ENCODE measurements at places on chromosomes 4 and X. TPM values are rescaled to one million over a fixed set of nuclear protein-coding genes. Genes with fewer than 3 reads are reported as not detected.

Gene ZFP92
- polyA plus RNA-seq: 4.2 TPM

Gene SUPT20HL2
- polyA plus RNA-seq: not detected

Gene CAPN6
- polyA plus RNA-seq: 0.03 TPM

Gene CHST7
- 1.8 TPM for polyA plus RNA-seq

Gene DMRTC1
- 0.46 TPM for polyA plus RNA-seq

Gene CTAG1A
- polyA plus RNA-seq: not detected

Gene PDE5A
- polyA plus RNA-seq: 7.9 TPM

Gene CXCL3
- polyA plus RNA-seq: 0.64 TPM

Gene CRMP1
- 8.4 TPM for polyA plus RNA-seq

Gene PPP4R3C
- not detected for polyA plus RNA-seq

GRCh38 chr4:87978681-87979080 is 3.2 kb downstream of the SPP1 start:
- no peak for DNase-seq

GRCh38 chr4:152010710-152011079 is 249.9 kb upstream of the GATB start:
- no peak for DNase-seq

GRCh38 chrX:45524296-45524695 is 323.6 kb upstream of the DIPK2B start:
- DNase-seq: no peak

GRCh38 chr4:75511841-75512240 is 2.4 kb downstream of the RCHY1 start:
- no peak for DNase-seq

DNA sequence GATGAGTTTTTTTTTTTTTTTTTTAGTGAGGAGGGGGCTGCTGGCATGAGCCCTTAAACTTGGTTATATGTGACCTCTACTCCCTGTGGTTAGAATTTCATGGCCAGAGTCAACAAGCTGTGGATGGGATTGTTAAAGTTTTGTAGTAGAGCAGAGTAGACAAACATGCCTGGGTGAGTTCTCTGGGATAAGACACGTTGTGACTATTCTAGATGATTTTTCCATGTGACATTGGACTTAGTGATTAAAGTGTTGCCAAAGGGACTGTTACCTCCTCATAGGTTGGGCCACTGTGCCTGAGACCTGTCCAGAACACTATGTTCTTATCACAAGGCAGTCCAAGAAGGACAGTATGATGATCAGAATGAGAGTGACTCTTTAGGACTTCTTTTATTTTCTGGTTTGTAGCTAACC is 28.8 kb upstream of the ALB start:
- DNase-seq: no peak

DNA sequence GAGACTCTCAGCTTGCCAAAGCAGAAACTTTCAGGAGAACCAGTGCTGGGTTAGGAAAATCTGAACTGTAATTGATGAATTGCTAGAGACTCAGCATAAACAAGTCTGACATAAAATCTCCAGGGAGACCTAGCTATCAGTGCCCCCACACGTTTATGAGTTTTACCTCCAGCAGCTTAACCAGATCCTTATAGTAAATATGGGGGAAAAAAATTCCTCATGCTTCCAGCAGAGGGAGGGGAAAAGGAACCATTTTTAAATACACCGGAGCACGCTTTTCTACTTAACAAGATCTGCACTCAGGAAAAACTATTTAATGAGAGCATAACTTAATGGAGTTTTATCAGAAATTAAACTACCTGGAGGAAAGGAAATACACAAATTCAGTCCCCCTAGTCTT is 1040.7 kb upstream of the INTU start:
- no peak for DNase-seq

DNA sequence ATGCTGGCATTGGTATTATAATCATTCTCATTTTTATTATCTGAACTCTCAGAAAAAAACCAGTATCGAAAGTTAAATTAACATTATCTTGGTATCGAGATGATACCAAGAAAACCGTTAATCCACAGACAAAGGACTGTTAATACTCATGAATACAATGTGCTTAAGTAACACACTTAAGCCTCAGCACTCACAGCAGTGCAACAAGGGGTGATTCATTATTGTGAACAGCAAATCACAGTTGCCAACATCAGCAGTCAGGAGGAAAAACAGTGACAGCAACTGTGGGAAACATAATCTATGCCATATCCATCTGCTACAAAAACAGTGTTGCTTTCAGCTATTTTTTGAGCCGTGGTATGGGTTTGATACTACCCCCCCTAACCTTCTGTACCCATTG is 210.9 kb upstream of the ATOH1 start:
- DNase-seq: no peak

DNA sequence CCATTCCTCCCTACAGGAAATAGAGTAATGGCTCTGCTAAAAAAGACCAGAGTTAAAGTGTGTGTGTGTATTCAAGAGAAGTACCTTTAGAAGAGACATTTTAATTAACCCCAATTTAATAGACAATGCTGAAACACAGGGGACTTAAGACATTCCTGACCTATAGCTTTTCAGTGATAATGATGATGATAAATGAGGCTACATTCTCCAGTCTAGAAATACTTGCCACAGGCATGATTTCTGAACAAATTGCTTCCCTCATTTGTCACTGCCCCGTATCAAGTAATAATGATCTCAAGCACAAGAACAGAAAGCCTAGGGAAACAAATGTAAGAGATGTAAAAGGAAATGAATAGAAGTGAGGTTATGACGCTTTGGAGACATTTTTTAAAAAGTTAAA is 117.1 kb downstream of the UNC5C start:
- DNase-seq: no peak

DNA sequence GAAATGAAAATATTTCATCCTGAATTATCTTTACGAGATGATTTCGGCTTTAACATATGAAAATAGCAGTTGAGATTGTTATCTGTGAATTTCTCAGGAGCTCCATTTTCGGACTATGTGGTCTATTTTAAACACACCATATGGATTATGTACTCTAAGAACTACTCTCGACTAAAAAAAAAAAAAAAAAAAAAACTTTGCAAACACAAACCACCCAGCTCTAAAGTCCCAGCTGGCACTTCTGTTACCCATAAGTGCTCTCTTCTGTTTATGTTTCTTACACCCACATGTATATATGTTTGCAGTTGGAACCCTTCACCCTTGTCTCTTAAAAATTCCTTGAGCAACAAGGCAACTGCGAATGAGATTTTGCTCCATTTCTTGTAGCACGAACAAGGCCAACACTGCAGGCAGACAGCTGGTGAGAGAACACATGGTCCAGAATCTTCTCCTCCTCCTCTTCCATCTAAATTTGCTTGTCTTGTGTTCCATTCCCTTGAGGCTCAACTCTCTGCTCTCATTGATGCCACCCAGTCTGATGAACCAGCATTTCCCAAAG is 172.7 kb upstream of the HCCS start:
- no peak for DNase-seq

DNA sequence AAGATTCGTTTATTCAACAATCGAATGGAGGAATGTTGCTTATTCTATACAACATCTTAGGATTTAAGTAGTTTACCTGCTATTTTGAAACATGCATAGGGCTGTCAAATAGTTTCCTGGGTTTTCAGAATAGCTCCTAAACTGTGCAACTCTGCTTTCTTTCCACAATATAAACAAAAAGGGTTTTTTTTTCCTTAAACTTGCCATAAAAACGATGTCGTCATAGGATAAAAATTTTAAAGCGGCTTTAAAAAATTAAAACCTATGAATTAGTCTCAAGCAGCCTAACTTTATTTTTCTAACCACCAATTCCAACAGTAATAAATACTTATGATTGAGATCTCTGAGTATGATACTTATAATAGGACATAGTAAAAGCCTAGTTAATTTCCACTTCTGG is 21.6 kb upstream of the STIM2 start:
- no peak for DNase-seq

GRCh38 chr4:6309777-6310176 is 40.1 kb downstream of the WFS1 start:
- DNase-seq: no peak

DNA sequence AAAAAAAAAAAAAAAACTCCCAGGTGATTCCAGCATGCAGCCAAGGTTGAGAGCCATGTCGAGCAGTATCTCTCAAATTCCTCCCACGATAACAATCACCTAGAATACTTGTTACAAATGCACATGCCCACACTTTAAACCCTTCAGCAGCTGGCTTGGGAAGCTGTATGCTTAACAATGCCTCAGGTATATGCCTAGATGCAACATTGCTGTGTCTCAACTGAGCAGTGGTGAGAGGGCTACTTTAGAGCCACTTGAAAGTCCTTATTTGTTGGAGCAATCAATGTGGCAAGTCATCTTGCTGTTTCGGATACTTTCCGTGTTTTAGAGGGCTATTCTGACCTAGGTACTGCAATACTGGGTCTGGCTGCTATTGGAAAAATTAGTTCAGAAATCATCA is 487.4 kb downstream of the INPP4B start:
- DNase-seq: no peak

DNA sequence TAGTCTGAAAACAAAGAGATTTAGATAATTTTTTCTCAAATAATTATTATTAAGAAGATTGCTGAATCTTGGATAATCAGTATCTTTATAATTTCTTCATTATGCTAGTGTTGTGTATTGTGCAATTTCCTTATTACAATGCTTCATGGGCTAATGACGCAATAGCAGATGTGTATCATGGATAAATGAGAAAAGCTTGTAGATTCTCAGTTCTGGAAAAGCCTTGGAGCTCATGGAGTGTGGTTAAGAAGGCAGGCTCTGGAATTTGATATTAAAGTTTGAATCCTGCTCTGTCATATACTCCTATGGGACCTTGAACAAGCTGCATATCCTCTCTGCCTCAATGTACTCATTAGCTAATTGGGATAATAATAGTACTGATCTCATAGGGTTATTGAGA is 18.9 kb upstream of the CXCL8 start:
- DNase-seq: no peak

- peak; percentile 24 for DNase-seq
These were observed 1.6 kb downstream of the SH3RF1 start for GRCh38 chr4:169268951-169269760.

DNA sequence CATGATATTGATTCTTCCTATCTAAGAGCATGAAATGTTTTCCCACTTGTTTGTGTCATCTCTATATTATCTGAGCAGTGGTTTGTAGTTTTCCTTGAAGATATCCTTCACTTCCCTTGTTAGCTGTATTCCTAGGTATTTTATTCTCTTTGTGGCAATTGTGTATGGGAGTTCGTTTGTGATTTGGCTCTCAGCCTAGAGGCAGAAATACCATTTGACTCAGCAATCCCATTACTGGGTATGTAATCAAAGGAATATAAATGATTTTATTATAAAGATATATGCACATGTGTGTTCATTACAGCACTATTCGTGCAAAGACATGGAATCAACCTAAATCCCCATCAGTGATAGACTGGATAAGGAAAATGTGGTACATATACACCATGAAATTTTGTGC is 172.7 kb upstream of the IL15 start:
- DNase-seq: no peak

- DNase-seq: peak; percentile 36
These were observed 6.4 kb upstream of the FGG start for GRCh38 chr4:154618708-154619315.

DNA sequence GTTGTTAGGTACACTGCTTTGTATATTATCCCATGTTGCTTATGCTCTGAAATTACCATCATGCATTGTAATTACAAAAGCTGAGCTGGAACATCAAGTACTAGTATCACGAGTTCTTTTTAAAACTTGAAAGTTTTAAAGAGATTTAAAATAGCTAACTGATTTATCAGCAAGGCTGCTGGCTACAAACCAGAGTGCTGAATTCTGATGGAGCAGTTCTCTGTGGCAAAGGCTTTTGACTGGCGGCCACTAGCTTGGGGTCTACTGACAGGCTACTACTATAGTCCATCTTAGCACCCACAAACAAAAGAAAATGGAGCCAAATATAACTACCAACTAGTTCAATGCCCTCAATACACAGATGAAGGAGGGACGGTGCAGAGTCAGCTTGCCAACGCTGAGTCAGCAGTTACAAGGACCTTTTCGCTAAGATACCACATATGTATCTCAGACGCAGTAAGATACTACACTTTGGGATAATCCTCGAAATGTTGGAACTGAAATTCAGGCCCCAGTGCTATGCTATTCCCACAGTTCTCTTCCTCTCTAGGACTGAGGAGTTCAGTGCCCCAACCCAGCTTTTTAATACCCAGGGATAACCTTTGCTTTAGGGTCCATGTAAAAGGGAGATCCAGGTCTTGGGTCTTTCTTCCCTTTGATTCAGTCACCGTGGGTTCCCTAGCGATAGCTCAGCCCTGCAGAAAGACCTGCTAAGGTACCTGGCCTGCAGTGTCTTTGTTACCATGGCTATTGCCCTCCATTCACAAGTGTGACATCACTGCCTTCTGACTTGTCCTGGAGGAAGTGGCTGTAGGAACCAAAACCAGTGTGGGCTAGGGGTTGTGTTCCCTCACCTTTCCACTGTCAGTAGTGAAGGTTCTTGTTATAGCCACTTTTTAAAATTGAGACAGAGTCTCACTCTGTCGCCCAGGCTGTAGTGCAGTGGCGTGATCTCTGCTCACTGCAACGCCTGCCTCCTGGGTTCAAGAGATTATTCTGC is 22.8 kb downstream of the MFAP3L start:
- no peak for DNase-seq

- DNase-seq: no peak
These were observed 93.2 kb downstream of the FAM13A start for GRCh38 chr4:88963817-88964216.

GRCh38 chr4:138405934-138406567 is 163.9 kb upstream of the SLC7A11 start:
- no peak for DNase-seq

- DNase-seq: no peak
These were observed 1.4 kb upstream of the PRPS1 start for GRCh38 chrX:107626916-107627315.

- no peak for DNase-seq
These were observed 160.6 kb upstream of the GATB start for GRCh38 chr4:151921386-151921785.

DNA sequence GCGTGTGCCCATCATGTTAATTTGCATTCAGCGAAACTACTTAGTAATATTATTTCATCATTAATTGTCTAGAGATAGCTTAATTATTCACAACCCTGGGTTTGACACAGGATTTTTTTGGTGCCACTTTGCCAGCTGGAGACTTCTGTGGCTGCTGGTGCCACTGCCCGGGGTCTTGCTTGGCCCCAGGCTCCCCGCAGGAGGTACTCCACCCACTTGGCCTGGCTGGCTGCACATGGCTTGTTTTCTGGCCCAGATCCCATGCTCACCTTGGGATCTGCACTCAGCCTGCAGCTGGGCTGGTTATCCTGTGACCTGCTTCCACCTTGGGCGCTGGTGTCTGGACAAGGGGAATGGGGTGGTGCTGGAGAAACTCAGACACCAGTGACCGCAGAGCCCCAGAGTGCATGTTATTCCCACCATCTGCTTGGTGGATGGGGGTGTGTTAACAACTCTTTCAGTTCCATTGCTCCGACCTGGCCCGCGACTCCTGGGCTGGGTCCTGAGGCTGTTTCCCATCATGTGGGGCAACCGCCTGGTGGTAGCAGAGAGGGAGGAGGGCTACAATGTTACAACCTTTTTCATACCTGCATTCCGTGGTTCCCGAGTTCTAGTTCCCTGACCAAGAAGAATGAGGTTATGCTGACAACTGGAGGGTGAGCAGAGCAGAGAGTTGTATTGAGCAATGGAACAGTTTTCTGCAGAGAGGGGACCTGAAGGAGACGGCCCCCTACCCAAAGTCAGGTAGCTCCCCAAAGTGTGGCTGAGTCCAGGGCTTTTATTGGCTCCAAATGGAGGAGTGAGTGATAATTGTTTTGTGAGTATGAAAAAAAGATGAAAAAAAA is 1950.0 kb upstream of the IGFBP7 start:
- no peak for DNase-seq
